Esophagus mucosa (tissue), 1 donor: ENCODE measurements at places on chromosomes 16 and 17. TPM values are rescaled to one million over a fixed set of nuclear protein-coding genes. Genes with fewer than 3 reads are reported as not detected.
A peak's percentile ranks its signal among the peaks of the same experiment; 100 is the strongest.

The ZNF232 gene
- total RNA-seq = 3.1 TPM

- no peak for ATAC-seq
These were observed 68.4 kb downstream of the ABCC1 start for GRCh38 chr16:16017812-16018211.

The BAHCC1 gene
- total RNA-seq = 4.2 TPM

GRCh38 chr17:48333034-48333530 lies 96.9 kb downstream of the SKAP1 start:
- ATAC-seq = no peak

The CD300LB gene
- total RNA-seq = not detected

DNA sequence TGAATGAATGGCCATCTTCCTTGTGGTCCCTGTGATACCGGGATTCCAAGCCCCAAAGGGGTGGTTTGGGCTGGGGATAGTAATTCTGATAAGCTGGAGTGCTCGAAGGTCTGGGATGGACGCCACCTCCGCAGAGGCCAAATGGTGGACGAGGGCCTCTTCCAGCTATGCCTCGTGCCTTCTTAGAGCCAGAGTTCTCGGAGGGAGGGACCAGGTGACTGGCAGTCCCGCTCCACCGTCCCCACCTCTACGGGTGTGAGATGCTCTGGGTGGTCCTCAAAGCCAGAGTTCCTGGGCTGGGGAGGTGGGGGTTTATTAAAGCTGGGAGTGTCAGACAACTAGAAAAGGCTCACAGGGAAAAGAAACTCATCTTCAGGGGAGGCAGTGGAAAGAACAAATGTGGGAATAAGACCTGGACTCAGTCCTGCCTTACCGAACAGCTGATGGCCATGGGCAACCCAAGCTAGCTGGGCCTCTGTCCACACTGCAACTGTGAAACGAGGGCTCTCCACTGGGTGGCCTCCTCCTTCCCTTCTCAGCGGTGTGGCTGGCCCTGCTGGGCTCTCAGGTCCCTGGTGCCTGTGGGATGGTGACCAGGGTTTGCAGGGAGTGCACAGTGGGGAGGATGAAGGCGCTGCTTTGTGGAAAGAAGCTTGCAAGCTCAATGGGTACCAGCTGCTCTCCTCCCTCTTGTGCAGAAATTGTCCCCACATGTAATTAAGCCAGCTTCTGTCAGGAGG lies 75.2 kb downstream of the N4BP1 start:
- ATAC-seq = no peak

The KRT28 gene
- total RNA-seq = not detected

- no peak for ATAC-seq
These were observed 21.9 kb upstream of the GPRC5C start for GRCh38 chr17:74410001-74410443.

DNA sequence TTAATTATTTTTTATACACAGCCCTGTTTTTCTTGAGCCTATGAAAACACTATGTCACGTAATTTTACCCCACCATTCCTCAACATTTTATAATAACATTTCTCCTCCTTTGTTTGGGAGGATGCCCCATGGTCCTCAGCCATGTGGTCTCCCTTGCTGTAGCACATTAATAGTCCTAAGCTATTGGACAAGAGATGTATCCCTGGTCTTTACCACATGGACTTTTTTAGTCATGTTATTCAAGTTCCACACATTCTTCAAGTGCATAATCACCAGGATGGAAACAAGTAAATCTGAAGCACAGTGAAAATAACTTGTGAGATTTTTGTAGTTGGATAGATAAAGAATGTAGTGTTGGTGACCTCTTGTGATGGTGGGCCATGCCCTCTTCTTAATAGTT lies 2.0 kb upstream of the KRTAP2-3 start:
- no peak for ATAC-seq

- no peak for ATAC-seq
These were observed 3.4 kb downstream of the HOXB3 start for GRCh38 chr17:48586355-48587258.

The EPN3 gene
- total RNA-seq = 38.5 TPM

DNA sequence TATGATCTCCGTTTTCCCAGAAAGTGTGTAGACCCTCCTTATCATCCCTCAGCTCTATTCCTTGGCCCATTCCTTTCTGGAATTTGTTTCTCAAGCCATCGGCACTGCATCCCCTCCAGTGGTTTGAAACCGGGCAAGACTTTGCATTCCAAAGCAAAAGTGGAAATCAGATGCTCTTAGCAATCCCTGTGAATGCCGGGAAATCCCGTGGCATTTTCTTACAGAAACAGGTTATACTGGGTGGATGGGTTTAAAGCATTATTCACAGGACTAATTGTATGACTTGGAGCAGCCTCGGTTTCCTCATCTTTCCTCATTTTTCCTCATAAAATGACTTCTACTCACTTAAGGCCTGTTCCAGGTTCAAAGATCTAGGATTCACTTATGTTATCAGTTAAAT lies 52.0 kb downstream of the MAP2K6 start:
- peak; percentile 83 for ATAC-seq

The ERI2 gene
- total RNA-seq = 15.4 TPM
